ENCODE measurements at places on chromosomes 3 and 15. TPM values are rescaled to one million over a fixed set of nuclear protein-coding genes. Genes with fewer than 3 reads are reported as not detected.
A peak's percentile ranks its signal among the peaks of the same experiment; 100 is the strongest.

DNA sequence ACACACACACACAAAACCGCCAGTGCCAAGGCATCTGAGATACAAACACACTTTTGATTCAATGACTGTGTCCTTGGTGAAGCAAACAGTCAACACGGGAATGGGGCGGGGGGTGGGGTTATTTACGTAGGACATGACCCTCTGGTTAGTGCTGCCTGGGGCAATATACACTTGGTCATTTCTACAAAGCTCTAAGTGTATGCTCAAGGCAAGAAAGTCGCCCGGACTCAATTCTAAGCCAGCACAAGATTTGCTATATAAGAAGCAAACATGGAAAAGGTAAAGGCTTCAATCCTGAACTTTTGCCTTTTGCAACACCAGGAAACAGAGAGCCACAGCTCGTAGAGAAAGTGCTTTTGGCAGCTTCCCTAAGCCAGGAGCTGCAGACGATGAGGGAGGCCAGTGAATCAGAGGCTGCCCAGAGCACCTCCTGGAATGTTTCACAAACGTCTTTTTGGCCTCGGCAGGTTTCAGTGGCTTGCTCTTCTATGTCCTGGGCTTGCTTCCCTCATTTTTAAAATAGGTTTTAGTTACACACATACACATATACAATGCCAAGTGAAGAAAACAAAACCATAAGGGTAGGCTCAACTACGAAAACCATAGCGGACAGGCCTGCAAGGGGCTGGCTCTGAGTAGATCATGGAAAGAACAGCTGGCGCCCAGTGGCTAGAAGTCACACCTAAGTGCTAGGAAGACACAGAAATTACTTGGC lies 73.6 kb downstream of the TM4SF4 start:
- no peak for DNase-seq

DNA sequence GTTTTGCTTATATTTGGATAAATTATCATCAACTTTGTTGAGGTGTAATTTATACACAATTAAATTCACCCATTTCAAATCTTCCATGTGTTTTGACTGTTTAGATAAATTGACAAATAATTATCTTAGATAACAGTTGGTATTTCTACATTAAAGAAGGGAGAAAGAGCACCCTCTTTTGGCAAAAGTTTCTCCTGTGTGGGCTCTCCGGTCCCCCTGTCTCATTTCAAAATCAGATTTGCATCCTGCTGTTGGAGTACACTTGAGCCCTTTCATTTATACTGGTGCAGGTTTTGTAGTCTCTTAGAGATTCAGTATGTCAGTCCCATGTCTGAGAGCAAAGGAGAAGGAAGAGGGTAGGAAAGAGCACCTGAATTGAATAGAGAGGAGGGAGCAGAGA lies 49.4 kb downstream of the NKIRAS1 start:
- no peak for DNase-seq

Gene ADAMTS17
- 2.3 TPM for polyA plus RNA-seq

DNA sequence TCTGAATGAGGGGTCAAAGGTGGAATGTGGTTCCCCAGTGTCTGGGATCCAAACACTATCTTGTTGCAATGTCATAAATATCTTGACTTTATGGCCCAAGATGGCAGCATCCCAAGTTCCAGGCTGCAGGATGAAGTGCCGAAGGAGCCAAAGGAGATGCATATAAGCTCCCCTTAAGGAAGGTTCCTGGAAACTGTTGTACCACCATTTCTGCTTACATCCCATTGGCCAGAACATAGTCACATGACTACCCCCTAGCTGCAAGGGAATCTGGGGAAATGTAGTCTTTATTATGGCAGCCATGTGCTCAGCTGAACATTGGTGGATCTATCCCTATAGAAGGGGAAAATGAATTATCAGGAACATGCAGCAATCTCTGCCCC lies 54.3 kb downstream of the BDH1 start:
- no peak for DNase-seq

Gene PRSS50
- polyA plus RNA-seq: 3.2 TPM

- DNase-seq: no peak
Observed at GRCh38 chr3:46375218-46375617, 4.5 kb downstream of the CCR5 start.

DNA sequence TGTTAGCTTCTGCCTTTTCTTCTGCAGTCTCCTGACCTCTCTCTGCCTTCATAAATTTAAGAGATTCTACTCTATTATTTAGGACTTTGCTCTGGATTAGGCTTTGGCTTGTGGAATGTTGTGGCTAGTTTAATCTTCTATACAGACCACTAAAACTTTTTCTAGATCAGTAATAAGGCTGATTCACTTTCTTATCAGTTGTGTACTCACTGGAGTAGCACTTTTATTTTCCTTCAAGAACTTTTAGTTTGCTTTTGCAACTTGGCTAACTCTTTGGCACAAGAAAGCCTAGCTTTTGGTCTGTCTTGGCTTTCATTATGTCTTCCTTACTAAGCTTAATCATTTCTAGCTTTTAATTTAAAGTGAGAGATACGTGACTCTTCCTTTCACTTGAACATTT lies 265.5 kb upstream of the TBC1D5 start:
- DNase-seq: no peak

GRCh38 chr3:9808345-9809037 lies 1.6 kb upstream of the TTLL3 start:
- DNase-seq: no peak

- peak; percentile 98 for DNase-seq
Observed at GRCh38 chr15:78149068-78149804, at the start of gene IDH3A. Gene IDH3A (plus strand): TSS chr15:78149362. CDS start chr15:78149404, 42 bp downstream.

- no peak for DNase-seq
Observed at GRCh38 chr3:126517291-126517951, at the start of gene UROC1. Gene UROC1 (minus strand): TSS chr3:126517773. CDS start chr3:126517719, 54 bp downstream.

- DNase-seq: no peak
Observed at GRCh38 chr15:42057799-42058646, 36.3 kb downstream of the PLA2G4D start.

DNA sequence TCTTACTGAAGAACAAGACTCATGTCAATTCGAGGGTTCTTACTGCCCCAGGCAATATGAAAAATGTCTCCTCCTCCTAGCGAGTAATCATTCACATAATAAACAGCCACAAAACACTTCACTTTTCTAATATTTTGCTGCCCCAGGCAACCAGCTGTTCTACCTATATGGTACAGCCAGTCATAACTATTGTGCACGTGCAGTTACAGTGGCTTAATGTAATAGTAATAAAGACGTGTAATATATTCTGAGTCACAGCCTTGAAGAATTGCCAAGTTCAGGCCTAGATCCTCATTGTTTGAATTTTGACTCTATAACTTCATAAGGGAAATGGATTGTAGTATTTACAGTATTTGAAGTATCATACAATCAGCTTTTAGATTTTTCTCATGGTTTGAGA lies 1250.0 kb upstream of the GBE1 start:
- peak; percentile 11 for DNase-seq

Gene CNTN4
- 30.1 TPM for polyA plus RNA-seq

DNA sequence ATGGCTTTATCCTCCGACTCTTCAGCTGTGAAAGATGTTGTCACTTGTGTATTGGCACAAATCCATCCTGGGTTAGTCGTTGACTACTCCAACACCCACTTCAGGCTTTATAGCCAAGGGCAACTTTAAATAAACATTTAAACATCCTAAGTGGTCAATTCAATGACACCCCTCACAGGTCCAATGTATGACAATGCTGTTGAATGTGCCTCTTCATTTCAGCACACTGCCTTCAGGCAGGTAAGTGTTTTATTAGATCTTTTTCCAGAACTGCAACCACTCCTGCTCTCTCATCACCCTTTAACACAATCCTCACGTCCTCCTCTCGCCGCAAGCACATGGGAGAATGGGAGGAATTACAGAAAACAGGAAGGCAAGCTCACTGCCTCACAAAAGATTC lies 30.3 kb downstream of the IL12A start:
- DNase-seq: no peak

- DNase-seq: no peak
Observed at GRCh38 chr15:65940618-65940909, 71.3 kb downstream of the RAB11A start.

DNA sequence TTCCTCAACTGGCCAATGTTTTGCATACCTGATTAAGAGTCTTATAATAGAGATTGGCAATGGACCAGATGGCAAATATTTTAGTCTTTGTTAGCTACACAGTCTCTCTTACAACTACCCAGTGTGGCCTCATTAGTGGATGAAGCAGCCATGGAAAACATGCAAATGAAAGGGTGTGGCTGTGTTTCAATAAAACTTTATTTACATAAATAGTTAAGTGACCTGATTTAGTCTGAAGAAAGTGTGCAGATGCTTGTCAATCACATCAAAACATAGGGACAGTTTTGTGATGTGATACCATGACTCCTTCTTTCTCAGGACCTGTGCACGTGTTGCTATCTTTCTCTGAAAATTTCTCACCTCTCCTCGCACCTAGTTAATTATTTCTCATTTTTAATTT lies 309.8 kb upstream of the GRM7 start:
- DNase-seq: no peak

DNA sequence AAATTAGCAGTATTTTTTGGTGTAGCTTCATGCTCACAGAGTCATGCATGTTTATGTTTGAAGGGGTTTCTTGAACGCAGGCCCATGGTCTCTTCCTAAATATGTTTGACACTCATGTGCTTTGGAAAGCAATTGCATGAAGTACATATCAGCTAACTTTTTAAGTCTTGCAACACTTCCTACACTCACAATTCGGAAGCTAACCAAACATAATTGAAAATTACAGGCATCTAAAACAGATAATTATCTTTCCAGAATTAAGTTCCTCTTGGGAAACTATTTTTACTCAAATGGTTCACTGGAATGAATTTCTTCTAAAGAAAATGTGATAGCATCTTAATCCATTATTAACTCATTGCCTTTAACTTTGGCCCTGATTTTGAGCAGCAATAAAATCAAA lies 438.9 kb downstream of the RAP2B start:
- no peak for DNase-seq

Gene CFAP92
- 1.7 TPM for polyA plus RNA-seq

DNA sequence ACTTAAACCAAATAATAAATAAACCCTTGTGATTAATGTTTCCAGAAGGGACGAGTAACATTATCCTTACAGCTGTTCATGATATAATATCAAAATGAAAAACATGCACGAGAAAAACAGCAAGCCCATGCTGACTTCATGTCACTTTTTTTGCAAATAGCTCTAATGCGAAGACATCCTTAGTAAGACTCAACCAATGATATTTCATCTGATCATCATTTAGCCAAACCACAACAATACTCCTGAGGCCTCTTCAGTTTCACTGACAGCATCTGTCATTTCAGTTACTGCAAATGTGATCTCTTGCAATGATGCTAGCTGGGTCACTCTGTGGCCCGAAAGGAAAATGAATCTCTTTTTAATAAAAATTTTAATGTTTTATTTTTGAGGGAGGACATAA lies 74.0 kb downstream of the POLR2M start:
- DNase-seq: no peak

Gene A4GNT
- polyA plus RNA-seq: 1.8 TPM

Gene ZNF619
- 7.8 TPM for polyA plus RNA-seq

DNA sequence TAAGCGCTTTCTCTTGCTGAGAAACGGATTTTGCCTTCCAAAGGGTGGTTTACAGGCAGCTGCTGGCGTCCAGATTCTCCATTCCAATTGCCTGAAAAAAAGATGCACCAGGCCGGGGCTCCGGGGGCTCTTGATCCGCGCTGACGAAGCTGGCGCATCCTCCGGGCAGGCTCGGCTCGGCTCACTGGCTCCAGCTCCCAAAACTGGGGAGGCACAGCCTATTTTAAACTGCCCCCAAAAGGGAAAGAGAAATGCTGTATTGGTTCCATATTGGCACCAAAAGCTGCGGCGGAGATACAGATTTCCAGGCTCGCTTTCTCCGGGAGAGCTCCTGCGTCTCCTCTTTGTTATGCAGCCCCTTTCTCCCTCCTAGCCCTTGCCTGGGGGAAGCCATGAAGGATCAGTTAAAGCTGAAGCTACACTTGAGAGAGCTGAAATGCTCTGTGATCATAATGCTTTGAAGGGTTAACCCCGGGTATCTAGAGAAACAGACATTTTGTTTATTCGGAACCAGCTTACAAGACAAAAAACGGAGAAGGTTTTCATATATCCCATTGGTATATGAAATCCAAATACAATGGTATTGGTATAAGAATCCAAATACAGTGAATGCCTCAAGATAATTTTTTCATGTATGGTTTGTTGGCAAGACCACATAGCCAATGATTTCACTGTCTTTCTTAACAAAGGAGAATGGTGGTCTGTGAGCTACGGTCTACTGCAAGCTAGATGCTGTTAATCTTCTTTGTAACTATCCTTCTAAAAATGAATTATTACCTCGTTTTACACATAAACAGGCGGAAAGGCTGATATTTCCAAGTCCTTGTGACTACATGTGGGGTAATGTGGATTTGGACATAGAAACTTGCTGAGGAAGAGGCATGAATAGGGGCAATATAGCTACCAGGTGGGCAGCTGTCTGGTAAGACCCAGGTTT lies 693 bp downstream of the CD200 start:
- DNase-seq: peak; percentile 73

GRCh38 chr3:153768561-153769469 lies 352.4 kb upstream of the ARHGEF26 start:
- peak; percentile 17 for DNase-seq

Gene ECT2
- 50.9 TPM for polyA plus RNA-seq

Gene MEX3B
- polyA plus RNA-seq: 11.1 TPM

DNA sequence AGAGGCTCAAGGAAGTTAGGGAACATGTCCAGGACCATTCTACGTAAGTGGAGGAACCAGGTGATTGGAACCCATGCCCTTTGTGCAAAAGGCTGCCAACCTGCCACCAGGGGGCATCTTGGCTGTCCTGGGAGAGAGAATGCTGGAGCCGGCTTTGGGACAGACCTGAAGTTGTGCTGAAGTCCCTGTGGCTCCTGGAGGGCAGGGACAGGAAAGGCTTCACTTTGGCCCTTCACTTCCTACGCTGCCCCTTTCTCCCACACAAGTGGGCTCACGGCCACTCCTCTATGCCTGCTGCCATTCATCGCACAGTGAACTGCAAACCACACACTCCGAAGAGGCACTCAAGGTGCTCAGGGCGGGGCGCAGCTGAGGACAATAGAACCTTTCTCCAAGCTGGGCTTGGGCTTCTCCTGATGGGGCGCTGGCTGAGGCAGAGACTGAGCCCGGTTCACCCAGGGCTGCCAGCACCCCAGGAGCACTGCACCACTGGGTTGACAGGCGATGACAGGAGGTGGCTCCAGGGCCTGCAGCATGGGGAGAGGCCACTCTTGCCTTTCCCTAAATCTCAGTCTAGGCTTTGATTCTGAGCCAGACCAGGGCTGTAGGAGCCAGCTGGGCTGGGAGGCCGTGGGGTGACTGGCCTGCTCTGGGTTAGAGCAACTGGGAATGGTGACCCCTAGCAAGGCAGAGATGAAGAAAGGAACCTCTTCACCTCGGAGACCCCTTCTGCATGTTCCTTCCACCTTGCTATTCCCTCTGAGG lies 8.4 kb downstream of the SHF start:
- DNase-seq: no peak

Gene NR1I2
- polyA plus RNA-seq: 0.78 TPM

Gene FGF12
- polyA plus RNA-seq: 7.0 TPM

GRCh38 chr3:25589104-25589782 lies 75.5 kb downstream of the TOP2B start:
- no peak for DNase-seq

Gene TBCCD1
- 25.9 TPM for polyA plus RNA-seq

Gene C3orf20
- polyA plus RNA-seq: 0.32 TPM

DNA sequence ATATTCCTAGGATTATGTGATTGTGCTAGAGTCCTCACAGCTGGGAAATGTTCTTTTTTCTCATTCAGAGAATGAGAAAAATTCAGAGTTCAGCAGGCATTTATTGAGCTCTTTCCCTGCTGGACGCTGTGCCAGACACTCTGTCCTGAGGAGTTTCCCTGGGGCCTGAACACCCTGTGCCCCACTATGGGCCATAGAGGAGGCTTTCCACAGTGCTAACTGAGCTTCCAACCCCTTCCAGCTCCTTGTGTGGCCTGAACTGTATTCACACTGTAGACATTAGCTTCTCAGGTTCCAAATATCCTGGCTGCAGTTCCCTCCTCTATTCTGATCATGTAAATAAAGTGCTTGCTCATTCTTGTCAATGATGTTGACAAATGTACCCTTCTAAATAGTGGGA lies 10.0 kb downstream of the ABHD2 start:
- DNase-seq: no peak

Data from left kidney (tissue), 8 donors.